ENCODE measurements at places on chromosomes 2 and 18.

- no peak for DNase-seq
Observed at GRCh38 chr2:169644173-169644572, 50.0 kb downstream of the CFAP210 start.

DNA sequence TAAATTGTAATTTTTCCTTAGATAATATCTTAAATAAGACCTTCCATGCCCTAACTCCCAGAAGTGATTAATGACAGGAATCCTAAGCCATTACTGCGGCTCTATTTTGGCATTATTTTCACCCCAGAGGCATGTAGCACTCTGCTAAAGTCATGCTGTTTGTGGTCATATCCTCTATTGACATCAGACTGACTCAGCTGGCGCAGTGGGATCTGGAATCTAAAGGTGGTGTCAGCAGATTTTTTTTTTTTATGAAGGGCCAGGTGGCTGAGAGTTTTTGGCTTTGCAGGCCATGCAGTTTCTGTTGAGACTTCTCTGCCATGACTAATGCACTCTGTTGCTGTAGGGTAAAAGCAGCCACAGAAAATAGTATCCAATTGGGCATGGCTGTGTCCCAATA is 64.1 kb upstream of the ACVR1C start:
- no peak for DNase-seq

- DNase-seq = peak; percentile 74
Observed at GRCh38 chr18:23131693-23132319, 3.5 kb upstream of the CABLES1 start.

DNA sequence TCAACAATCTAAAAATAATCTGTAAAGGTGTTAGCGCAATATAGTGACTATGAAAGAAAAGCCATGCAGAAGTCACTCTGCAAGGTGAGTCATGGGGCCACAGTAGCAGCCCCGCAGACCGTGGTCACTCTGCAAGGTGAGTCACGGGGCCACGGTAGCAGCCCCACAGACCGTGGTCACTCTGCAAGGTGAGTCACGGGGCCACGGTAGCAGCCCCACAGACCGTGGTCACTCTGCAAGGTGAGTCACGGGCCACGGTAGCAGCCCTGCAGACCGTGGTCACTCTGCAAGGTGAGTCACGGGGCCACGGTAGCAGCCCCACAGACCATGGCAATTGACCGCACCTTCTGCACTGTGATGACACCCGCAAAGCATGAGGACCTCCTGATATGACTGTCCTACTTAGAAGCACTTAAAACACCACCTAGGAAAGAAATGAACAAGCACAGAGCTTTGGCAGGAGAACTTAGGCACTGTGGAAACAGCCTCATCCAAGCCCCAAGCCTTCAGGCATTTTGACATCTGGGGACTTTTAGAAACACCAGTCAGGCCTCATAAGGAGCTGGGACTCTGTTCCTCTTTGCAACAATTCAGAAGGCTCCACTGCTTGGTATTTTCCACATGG is 70.1 kb downstream of the LDLRAD4 start:
- DNase-seq = no peak

GRCh38 chr2:1011006-1011405 is 60.4 kb downstream of the SNTG2 start:
- no peak for DNase-seq

GRCh38 chr2:241564596-241565410 is 6.3 kb downstream of the BOK start:
- no peak for DNase-seq

DNA sequence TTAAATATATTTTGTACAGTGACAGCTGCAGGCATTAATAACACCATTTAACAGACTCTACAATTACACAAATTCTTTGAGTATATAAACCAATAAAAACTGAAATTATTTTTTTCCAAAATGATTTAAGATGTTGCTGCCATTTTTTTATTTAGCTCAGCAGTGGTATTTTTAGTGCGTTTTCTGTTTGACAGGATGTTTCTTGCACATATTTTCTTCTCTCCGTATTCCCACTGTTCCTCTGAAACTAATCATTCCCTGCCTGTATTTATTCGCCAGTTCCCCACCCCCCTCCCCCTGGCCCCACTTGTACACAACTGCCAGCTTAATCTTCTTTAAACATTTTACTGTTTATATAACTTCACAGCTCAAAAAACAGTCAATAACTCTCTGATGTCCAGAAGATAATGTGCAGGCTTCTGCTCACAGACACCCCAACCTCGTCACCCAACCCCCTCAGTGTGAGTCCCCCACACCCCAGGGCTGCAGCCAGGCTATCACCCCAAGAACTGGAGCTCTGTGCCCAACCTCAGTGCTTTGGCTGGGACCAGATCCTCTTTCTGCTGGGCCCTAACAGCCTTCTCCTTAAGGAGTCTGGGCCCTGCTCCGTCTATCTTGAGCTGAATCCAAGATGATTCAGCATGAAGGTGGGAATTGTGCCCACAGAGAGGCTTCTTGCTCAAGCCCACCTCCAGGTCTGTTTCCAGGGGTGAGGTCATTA is 41.6 kb upstream of the MAP4K4 start:
- DNase-seq = no peak

DNA sequence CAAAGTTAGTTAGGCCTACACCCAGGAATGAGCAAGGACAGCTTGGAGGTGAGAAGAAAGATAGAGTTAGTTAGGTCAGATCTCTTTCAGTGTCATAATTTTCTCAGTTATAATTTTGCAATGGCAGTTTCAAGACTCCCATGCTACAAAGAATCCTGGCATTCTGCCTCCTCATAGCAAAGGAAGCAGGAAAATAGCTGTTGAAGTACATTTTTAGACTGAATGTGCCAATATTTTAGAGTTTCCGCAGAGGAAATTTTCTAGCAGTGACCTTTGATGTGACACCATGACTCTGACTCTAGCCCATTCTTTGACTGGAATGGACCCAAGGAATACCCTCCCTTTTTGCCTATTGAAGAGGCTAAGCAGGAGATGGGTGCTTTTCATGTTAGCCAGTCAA is 371.7 kb downstream of the PIK3C3 start:
- no peak for DNase-seq

GRCh38 chr2:109176928-109177327 is 47.9 kb downstream of the SH3RF3 start:
- DNase-seq = no peak

- DNase-seq = no peak
Observed at GRCh38 chr18:3546106-3546505, 96.1 kb downstream of the TGIF1 start.

DNA sequence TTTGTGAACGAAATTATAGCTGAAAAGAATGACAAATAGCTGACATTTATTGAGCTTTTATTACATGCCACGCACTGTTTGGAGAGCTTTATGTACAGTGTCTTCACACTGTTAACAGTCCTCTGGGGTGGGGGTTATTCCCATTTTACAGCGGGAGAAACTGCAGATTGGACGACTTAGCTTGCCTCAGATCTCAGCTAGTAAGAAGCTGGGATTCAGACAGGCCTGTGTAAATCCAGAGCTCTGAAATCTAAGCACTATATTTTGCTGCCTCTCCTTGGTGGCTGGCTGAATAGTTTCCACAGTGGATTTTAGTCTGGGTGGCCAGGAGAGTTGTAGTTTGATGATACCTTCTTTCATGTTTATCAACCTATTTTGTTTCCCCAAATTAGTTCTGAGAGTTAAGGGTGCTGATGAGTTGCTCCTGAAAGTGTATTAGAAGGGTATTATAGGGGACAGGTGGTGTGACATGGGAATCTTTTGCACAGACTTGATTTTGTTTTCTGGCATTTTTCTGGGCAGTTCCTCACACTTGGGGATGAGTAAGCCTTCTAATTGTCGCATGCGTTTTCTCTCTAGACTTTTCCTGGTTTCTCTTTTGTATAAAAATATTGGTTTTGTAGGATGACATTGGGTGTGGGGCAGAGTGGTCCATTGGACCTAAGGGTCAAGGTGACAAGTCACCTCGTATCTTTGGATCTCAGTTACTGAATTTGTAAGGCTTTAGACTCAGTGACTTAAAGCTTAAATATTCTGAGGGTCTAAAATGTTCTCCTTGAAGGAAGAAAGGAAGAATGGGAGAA is 1.5 kb downstream of the ACSL3 start:
- DNase-seq = no peak

DNA sequence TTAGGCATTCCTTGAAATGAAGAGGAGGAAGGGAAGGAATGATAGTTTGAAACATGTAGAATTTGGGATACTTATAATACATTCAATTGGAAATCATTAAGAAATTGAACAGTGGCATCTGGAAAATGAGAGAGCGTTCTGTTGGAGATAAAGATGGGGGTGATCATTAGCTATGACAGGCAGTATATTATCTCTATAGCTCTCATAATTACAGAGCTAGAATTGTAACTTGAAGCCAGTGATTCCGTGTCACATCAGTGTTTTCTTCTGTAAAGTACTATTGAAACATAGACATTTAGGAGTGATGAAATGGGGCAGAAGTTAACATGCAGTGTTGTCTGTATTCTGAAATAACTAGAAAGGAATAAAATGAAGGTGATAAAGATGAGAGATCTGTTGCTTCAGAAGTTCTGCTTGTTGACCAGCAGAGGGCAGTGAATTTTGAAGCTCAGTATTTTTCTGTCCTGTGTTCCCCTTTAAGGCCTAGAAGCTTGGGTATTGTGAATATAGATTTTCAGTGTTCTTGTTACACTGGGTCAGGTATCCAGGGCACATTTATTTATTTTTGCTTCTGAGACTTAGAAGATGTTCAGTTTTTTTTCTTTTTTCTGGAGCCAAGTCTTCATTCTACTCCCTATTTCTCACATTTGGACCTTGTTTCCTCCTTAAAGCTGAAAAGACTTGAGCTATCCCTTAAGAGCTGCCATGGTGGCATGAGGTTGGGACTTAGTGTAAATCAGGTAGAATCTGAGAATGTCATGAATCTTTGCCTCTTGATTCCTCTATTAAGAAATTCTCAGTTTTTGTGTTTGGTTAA is 157.4 kb downstream of the TAF4B start:
- DNase-seq = peak; percentile 9

DNA sequence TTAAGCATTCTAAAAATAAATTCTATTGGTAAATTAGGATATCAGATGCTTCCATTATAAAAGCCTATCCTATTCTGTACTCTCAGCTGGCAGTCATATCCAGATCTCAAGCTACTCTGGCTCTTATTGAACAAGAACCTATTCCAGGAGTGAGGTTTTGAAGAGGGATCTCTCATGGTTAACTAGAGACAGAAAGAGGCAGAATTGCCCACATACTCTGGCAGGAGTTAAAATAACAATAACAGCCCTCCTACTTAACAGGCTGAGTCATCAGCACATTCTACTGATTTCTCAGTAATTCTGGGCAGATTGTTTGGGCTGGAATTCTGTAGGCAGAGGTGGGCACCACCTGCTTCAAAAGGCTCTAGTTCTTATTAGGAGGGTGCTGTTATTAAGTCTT is 142.0 kb upstream of the UNC80 start:
- no peak for DNase-seq
